Sigmoid colon (tissue), 7 donors: ENCODE measurements at places on chromosomes 7 and 10. TPM values are rescaled to one million over a fixed set of nuclear protein-coding genes. Genes with fewer than 3 reads are reported as not detected.

Gene SFTPA1
- total RNA-seq, result not detected

Gene PNPLA8
- 42.9 TPM for total RNA-seq

Gene TRIM73
- 1.9 TPM for total RNA-seq

Gene GNG11
- 12.9 TPM for total RNA-seq

Gene LMOD2
- total RNA-seq, result not detected

Gene BEND7
- 27.2 TPM for total RNA-seq

Gene HABP2
- total RNA-seq, result not detected

Gene LRRN3
- total RNA-seq, result 0.49 TPM

Gene CHCHD2
- 508 TPM for total RNA-seq

DNA sequence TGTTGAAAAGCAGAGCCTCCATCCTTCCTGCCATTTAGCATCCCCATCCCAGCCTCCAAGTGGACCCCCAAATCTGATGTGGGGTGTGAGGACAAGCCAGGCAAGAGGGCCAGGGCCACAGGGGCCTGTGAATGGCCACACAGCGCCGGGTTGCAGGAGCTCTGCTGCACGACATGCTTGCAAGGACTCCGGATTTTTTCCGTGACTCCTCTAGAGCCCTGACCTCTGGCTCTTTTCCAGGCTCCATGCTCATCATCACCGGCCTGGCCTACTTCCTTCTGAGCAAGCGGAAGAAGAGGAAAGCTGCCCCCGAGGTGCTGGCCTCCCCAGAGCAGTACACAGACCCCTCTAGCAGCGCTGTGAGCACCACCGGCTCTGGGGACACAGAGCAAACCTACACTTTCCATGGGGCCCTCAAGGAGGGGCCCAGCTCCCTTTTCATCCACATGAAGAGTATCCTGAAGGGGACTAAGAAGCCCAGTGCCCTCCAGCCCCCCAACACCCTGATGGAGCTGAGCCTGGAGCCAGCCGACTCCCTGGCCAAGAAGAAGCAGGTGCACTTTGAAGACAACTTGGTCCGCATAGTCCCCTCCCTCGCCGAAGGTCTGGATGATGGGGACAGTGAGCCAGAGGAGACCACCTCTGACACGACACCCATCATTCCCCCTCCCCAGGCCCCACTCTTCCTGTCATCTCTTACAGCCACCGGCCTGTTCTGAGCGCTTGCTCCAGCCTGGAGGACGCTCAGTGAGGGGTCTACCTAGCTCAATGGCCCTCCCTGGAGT is 23.5 kb downstream of the TMEM72 start:
- DNase-seq, result peak; percentile 62

GRCh38 chr7:29988424-29989256 is 961 bp downstream of the SCRN1 start:
- DNase-seq, result peak; percentile 78

GRCh38 chr10:48800007-48800675 is 115.5 kb downstream of the WDFY4 start:
- DNase-seq, result no peak

GRCh38 chr10:114635797-114636550 is 22.1 kb downstream of the ABLIM1 start:
- DNase-seq, result no peak

- DNase-seq, result no peak
These were observed 1.6 kb downstream of the FRMD4A start for GRCh38 chr10:14328881-14329672.

DNA sequence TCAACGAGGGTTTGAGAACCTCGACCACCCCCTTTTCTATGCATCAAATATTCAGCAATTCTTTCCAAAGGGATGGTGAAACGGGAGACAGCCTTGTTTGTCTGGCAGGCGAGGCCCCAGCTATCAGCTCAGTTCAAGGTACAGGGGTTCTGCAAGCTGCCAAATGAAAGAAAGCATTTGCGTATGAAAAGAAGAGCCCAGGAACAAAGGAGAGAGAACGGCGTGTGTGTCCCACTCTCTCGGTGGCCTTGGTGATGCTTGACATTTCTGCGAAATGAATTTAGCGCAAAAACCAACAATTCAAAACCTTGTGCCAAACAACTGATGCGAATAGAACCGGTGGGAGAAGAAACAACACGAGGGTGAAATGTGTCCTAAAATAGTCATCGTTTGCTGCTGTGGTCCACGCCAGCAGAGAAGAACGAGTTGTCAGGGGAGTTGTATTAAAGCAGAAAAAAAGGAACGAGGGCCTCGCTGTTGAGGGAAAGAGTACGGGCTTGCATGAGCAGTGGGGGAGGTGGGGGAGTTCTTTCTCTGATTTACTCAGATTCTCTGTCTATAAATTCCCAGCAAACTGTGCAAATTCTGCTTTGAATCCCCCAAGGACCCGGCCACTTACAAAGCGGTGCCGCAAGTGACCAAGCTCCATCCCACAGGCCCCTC is 97.7 kb downstream of the TMEM130 start:
- DNase-seq, result no peak

DNA sequence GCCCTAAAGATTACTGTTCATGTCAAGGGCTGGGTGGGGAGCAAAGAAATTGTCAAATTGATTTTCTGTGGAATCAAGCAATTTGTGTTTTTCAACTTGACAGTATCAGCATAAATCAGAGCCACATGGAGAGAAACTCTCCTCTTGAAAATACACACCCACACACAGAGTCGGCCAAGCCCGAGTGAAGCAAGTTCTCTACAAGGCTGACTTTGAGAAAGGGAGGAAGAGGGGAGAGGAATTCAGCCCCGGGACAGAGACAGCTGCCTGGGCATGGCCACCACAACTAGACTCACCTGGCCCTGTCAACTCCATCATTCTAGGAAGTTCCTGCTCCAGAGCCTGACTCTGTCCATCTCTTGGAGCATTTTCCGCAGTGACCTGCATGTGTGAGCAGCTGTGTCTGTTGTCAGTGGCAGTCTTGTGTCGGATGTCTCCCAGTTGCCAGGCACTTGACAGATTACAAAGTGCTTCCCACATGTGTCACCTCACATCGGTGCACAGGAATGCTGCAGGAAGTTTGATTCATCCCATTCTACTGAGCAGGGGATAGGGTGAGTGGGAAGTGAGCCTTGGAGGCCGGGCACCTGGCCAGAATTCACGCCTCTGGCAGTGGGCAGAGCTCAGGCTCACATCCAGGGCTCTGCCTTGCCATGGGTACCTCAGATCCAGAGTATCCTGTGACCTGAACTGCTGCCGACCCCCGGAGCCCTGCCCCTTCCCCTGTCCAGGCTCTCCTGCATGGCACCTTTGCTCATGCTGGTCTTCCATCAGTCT is 37.9 kb downstream of the ADAM12 start:
- no peak for DNase-seq

GRCh38 chr7:122643250-122643649 is 55.7 kb downstream of the RNF133 start:
- no peak for DNase-seq

DNA sequence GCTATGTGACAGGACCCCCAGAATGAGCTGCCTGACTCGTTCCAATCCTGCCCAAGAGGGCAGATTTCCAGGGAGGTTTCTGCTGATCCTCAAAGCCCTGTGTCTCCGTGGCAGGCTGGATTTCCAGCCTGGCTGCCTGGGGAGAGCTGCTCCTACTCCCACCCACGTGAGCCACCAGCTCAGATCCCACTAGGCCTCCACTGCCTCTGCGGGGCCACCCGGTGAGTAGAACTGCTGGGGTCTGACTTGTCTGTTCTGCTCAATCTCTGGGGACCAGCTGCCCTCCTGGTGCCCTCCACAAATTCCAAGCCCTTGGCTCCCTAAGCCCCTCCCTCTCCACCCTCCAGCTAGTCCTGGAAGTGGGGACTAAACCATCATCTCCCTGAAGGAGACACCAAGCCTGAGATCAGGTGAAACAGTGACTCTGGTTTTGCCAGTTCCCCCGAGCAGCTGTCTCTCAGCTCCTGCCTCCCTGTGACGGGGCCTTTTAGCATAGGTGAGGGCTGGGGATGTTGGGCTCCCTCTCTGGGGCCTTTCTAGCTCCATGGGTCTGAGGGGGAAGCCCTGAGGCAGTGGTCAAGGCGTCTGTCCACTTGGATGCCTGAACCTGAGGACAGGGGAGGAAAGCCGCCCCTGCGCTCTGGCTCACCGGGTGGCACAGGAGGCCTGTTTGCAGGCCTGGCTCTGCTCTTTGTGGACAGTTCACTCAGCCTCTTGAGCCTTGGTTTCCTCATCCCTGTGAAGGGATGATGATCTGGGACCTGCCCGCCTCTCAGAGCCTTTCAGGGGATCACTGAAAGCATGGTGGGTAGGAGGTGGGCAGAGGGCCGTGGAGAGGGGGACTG is 5.6 kb downstream of the FAM241B start:
- no peak for DNase-seq

DNA sequence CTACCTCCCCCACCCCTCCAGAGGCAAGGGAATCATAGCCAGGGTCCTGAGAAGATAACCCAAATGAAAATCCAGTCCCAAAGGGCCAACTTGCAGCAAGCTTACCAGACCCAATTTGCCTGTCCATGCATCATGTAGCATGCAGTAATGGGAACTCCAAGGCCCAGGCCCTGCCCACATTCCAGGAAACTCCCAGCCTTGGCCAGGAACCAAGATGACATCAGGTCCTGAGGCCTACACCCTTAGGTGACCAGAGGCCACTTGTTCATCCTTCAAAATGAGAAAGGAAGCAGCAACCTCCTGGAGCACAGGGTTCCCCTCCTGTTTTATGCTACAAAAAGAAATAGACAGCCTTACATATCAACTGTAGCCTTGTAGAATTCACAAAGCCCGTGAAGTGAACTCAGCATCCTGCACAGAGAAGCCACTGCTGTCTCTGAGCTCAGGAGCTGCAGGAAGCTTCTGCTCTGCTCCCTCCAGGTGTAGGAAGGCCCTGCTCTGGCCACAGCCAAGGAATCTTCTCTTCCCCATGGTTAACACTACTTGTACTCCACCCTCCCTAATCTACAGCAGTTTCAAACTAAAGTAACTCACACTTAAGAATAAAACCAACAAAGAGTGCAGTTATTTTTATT is 30.3 kb upstream of the GRB10 start:
- peak; percentile 73 for DNase-seq

GRCh38 chr7:157238087-157238486 is 98.7 kb upstream of the DNAJB6 start:
- DNase-seq, result no peak

DNA sequence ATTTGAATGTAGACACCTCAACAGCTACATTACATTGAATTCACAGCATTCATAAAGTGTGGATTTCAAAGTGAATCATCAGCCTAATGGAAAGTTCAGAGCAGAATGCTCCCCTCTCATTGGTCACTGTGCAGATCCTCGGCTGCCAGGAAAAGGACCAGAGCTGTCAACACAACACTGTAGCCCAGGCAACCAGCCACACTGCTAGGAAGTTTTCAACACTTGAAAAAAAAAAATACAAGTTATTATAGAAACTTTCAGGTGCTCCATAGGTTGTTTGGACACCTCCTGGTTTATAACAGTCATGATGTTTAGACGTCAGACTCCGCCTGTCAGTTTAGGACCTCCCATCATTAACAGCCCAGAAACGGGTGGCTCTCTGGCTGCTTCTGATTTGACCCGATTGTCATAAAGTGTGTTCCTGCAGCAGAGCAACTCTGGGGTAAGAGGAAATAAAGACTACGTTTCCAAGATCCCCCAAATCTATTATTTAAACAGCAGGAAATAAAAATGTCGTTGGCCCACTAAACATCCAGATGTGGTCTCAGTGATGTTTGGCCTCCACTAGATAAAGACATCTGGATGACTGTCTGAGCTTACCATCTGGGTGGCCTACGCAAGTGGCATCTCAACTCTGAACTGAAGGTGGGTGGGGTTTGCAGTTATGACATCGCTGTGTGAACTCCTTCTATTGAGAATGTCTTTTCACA is 117.4 kb downstream of the CABCOCO1 start:
- DNase-seq, result peak; percentile 83

DNA sequence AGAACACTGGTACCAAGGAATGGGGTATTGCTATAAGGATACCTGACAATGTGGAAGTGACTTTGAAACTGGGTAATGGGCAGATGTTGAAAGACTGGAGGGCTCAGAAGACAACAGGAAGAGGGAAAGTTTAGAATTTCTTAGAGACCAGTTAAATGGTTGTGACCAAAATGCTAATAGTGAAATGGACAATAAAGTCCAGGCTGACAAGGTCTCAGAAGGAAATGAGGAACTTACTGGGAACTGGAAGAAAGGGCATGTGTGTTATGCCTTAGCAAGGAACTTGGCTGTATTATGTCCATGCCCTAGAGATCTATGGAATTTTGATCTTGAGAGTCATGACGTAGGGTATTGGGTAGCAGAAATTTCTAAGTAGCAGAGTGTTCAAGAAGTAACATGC is 38.0 kb downstream of the FAM149B1 start:
- DNase-seq, result no peak

DNA sequence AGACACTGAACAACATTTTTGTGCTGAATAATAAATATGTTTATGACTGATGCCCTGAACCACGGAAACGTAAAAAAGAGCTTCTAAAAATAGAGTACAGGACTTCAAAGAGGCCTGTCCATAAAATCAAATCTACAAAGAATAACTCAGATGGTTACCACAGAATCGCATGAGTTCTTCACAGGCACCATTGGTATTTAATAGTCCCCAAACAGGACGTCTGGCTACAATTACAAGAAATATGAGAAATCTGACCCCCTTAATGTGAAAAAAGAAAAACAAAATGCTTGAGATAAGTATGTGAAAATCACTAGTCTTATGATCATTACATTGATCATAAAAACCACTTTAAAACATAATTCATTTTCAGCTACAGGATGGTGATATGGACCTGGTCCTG is 20.8 kb downstream of the CYTH3 start:
- no peak for DNase-seq

GRCh38 chr7:115748123-115748738 is 282.3 kb downstream of the TFEC start:
- no peak for DNase-seq

GRCh38 chr10:114374053-114374791 is 30.1 kb downstream of the AFAP1L2 start:
- peak; percentile 91 for DNase-seq

GRCh38 chr10:21757185-21757901 is 223.3 kb downstream of the MLLT10 start:
- no peak for DNase-seq

DNA sequence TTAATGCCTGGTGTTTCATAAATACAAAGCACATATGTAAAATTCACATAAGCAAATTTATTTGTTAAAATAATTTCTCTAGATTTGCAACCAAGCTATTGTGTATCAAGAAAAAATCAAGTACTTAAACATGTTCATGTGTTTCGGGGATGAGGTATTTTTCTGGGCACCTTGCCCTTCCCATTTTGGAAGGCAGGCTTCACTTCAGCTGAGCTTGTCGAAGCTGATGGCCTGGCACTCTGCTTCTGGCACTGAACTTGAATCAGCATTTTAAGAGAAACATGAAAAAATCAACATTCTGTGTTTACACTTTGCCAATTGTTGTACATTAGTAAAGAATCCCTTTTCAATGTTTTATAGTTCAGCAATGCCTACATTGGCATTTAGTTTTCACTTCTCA is 179.1 kb upstream of the STEAP4 start:
- DNase-seq, result no peak

GRCh38 chr10:130958981-130959751 is 352.4 kb downstream of the TCERG1L start:
- no peak for DNase-seq
